ENCODE measurements at places on chromosomes 6 and 20. TPM values are rescaled to one million over a fixed set of nuclear protein-coding genes. Genes with fewer than 3 reads are reported as not detected.

DNA sequence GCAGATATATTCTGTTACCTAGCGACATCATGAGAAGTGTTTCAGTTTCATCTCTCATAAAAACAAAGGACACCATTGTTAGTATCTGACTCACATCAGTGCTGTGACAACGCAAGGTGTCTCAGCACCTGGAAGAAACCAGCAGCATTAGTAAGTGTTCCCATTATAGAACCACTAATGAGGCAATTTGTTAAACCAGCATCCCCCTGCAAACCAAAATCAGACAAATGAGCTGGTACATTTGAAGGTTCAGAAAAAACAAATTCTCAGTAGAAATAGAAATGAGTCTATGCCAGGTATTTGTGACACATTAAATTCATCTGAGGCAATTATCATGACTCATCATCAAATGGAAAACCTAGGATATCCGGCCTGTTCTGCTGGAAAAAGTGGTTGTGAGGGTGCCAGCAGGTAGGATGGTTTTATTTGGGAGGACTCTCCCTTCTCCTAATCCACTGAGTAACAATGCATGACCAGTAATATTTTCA, 151.7 kb downstream of the TMEM200A start:
- H3K27ac ChIP-seq, result no peak overlapping the region
- H3K27me3 ChIP-seq, result no peaks in the 10 kb centered on the region
- no peaks in the 10 kb centered on the region for H3K36me3 ChIP-seq
- no peak overlapping the region for H3K4me3 ChIP-seq
- no peak for DNase-seq

- H3K4me1 ChIP-seq, result peaks cover 9% of the 10 kb centered on the region
- H3K27me3 ChIP-seq, result no peaks in the 10 kb centered on the region
- DNase-seq, result peak; percentile 75
- no peak overlapping the region for H3K4me3 ChIP-seq
- peaks cover 47% of the 10 kb centered on the region for H3K36me3 ChIP-seq
These were observed 42.5 kb downstream of the EIF2S2 start for GRCh38 chr20:34069341-34070078.

- no peaks in the 10 kb centered on the region for H3K36me3 ChIP-seq
- no peak overlapping the region for H3K4me3 ChIP-seq
- no peak overlapping the region for H3K27ac ChIP-seq
- no peaks in the 10 kb centered on the region for H3K27me3 ChIP-seq
These were observed 4.6 kb upstream of the ENPP1 start for GRCh38 chr6:131803007-131803769.

DNA sequence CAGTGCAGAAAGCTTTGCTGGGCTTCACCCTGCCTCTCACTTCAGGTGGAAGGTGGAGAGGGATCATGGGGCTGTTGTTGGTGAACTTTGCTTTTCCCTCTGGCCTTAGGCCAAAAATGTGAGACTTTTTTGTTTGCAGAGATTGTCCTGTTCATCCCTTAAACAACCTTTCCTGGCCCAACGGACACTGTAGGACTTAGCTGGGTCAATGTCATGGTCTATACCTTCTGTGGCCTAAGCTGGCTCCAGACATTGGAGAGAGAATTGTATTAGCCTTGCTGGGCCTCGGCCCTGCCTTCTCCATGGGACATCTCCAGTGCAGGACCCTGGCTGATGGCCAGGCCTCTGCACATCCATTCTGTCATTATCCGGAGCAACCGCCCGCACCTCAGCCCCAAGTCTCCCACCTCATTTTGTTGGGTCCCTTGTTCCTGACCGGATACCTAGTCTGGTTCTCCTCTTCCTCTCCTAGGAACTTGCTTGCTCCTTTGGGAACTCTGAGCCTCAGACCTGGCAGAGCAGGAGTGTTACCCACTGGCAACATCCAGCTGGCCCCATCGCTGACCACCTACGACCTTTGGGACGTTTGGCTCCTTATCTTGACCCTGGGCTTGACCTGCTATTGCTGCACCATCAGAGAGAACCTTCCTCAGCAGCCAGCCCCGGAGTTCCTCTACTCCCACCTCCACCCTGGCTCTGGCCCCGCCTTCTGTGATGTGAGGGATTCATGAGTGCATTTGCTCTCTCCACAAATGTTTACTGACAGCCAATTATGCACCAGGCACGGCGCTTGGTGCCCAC, 128.2 kb downstream of the BANF2 start:
- no peak overlapping the region for H3K4me3 ChIP-seq
- no peak for DNase-seq
- no peak overlapping the region for H3K27ac ChIP-seq
- no peaks in the 10 kb centered on the region for H3K4me1 ChIP-seq
- no peaks in the 10 kb centered on the region for H3K27me3 ChIP-seq
- H3K36me3 ChIP-seq, result no peaks in the 10 kb centered on the region

GRCh38 chr20:45872626-45873025, 8.4 kb upstream of the ZSWIM1 start:
- H3K27me3 ChIP-seq, result no peaks in the 10 kb centered on the region
- H3K4me3 ChIP-seq, result no peak overlapping the region
- no peak for DNase-seq
- peaks cover 15% of the 10 kb centered on the region for H3K36me3 ChIP-seq
- no peak overlapping the region for H3K27ac ChIP-seq

- H3K27me3 ChIP-seq, result no peaks in the 10 kb centered on the region
- no peaks in the 10 kb centered on the region for H3K36me3 ChIP-seq
- no peak for DNase-seq
- no peak overlapping the region for H3K27ac ChIP-seq
- H3K4me3 ChIP-seq, result no peak overlapping the region
These were observed 90.7 kb downstream of the CEP57L1 start for GRCh38 chr6:109186012-109186411.

GRCh38 chr6:149114167-149114566, 203.3 kb upstream of the TAB2 start:
- H3K4me3 ChIP-seq, result no peak overlapping the region
- no peak for DNase-seq
- H3K36me3 ChIP-seq, result no peaks in the 10 kb centered on the region
- H3K27ac ChIP-seq, result no peak overlapping the region
- peaks cover 31% of the 10 kb centered on the region for H3K4me1 ChIP-seq
- H3K27me3 ChIP-seq, result no peaks in the 10 kb centered on the region

The B3GALT4 gene
- 44.1 TPM for total RNA-seq

The CTAGE9 gene
- not detected for total RNA-seq

The NTSR1 gene
- total RNA-seq, result not detected

The MCCD1 gene
- not detected for total RNA-seq

The RHAG gene
- total RNA-seq, result not detected

Measured in B cell (primary cell).